ENCODE measurements at places on chromosomes 2 and 18. TPM values are rescaled to one million over a fixed set of nuclear protein-coding genes. Genes with fewer than 3 reads are reported as not detected.

GRCh38 chr18:811892-812375, at the start of gene YES1:
Gene YES1, minus strand, starts transcription at chr18:812242. Its CDS starts 55,415 bp downstream, at chr18:756827.
- DNase-seq: peak; percentile 57
- no peaks in the 10 kb centered on the region for H3K4me1 ChIP-seq
- peak within 1 kb of the TSS; percentile 96 for H3K4me3 ChIP-seq
- no peaks in the 10 kb centered on the region for H3K36me3 ChIP-seq
- H3K27me3 ChIP-seq: no peaks in the 10 kb centered on the region
- H3K27ac ChIP-seq: peak within 1 kb of the TSS; percentile 83

The BCL11A gene
- 92.7 TPM for total RNA-seq

- H3K27me3 ChIP-seq: no peaks in the 10 kb centered on the region
- no peak for DNase-seq
- no peak overlapping the region for H3K4me3 ChIP-seq
These were observed 80.4 kb downstream of the MTA3 start for GRCh38 chr2:42648796-42649195.

- H3K4me1 ChIP-seq: no peaks in the 10 kb centered on the region
- no peak for DNase-seq
- no peak overlapping the region for H3K27ac ChIP-seq
These were observed 110.0 kb downstream of the ZNF516 start for GRCh38 chr18:76384861-76385680.

The CDH20 gene
- not detected for total RNA-seq

The C2orf78 gene
- 0.09 TPM for total RNA-seq

The ZBTB7C gene
- total RNA-seq: 0.39 TPM

The WDSUB1 gene
- total RNA-seq: 6.2 TPM

DNA sequence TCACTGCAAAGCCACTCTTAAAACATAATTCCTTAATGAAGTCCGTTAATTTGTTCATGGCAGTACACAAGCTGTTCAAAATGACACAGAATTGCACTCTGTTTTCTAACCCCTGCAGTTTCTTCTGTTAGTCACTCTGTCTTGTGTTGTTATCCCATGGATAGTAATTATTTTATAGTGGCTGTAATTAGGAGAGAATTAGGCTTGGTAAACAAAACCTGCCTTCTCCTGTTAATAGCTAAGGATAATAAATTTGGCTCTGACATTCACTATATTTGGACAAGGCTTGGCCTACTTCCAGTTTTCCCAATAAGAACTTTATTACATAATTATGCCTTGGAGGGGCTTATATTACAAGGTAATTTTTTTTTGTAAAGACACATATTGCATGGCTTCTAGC, 330.3 kb upstream of the FIGN start:
- no peaks in the 10 kb centered on the region for H3K36me3 ChIP-seq
- peaks cover 8% of the 10 kb centered on the region for H3K4me1 ChIP-seq
- DNase-seq: no peak

The RUFY4 gene
- 0.44 TPM for total RNA-seq

The OR6B2 gene
- total RNA-seq: not detected

DNA sequence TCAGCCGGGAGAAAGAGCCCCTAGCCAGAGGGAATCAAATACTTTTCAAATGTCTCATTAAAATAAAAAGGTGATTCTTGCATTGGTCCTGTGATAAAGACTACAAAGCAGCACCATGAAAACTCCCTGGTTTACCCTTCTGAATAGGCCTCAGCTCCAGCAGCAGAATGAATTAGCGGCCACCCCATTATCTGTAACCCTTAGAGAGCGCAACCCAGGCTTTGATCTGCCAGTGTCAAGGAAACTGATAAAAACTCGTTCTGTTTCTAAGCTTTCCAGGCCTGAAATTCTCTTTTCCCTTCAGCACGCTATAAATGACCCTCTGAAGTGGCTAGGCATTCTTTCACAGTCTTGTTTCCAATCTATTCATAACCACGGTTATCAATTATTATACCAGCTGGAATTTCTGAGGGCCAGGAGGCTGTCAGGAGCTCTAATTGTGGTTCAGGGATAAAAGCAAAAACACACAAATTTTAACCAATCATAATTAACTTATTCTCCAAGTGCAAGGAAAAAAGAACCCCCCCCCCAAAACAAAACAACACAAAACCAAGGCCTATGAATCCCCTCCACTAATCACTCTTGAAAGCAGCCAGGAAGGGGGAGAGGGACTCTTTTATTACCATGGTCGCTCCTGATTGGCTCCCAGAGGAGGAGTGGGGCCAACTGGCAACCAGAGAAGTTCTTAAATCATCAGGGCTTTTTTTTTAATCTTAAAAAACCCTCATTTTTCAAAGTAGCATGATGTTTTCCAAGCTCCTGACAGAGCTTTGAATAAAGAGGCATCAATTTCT, 258.9 kb downstream of the CYRIA start:
- no peak for DNase-seq
- H3K27ac ChIP-seq: no peak overlapping the region
- no peaks in the 10 kb centered on the region for H3K27me3 ChIP-seq
- no peak overlapping the region for H3K4me3 ChIP-seq
- no peaks in the 10 kb centered on the region for H3K4me1 ChIP-seq

DNA sequence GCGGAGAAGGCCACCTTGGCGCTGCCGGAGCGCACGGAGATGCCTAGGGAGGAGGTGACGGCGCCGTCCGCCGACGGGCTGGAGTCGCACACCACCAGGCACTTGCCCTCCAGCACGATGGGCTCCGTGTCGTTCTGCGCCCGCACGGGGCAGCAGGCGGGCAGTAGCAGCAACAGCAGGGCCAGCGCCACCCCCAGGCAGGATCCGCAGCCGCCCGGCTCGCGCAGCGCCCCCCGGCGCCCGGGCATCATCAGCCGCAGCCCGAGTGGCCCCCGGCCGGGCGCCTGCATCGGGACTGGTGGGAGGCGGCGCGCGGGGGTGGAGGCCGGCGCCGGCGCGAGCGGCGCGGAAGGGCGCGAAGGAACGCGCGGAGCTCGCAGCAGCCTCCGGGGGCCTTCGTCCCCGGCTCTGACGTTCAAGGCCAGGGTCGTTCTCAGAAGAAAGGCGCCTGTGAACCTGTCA, 2.2 kb downstream of the CBLN2 start:
- H3K36me3 ChIP-seq: no peaks in the 10 kb centered on the region
- H3K27me3 ChIP-seq: peaks cover 39% of the 10 kb centered on the region
- H3K4me1 ChIP-seq: no peaks in the 10 kb centered on the region
- DNase-seq: peak; percentile 85
- peak overlapping the region; percentile 80 for H3K4me3 ChIP-seq

Measured in H9 (cell line).